ENCODE measurements at places on chromosomes 5 and 9. TPM values are rescaled to one million over a fixed set of nuclear protein-coding genes. Genes with fewer than 3 reads are reported as not detected.

The SPINK7 gene
- total RNA-seq = not detected

The SAPCD2 gene
- total RNA-seq = 20.8 TPM

The KCNIP1 gene
- not detected for total RNA-seq

The PCDHGB7 gene
- total RNA-seq = 0.95 TPM

The SLC34A3 gene
- not detected for total RNA-seq

The TMEM174 gene
- not detected for total RNA-seq

The IRX1 gene
- not detected for total RNA-seq

The TMEM252 gene
- total RNA-seq = not detected

The F12 gene
- 0.45 TPM for total RNA-seq

The CKMT2 gene
- not detected for total RNA-seq

The RNF14 gene
- 38.2 TPM for total RNA-seq

The RGP1 gene
- total RNA-seq = 17.9 TPM

The PPIC gene
- not detected for total RNA-seq

The PIP5K1B gene
- 0.24 TPM for total RNA-seq

The SUB1 gene
- 195 TPM for total RNA-seq

The OTP gene
- not detected for total RNA-seq

The CCDC69 gene
- 98.5 TPM for total RNA-seq

The SLC22A4 gene
- 2.5 TPM for total RNA-seq

The CCDC152 gene
- total RNA-seq = 9.3 TPM

The GOLM1 gene
- total RNA-seq = 3.6 TPM

The RAPGEF1 gene
- 109 TPM for total RNA-seq

The SIT1 gene
- 7.1 TPM for total RNA-seq

The ECPAS gene
- total RNA-seq = 97.6 TPM

The CYSRT1 gene
- 0.33 TPM for total RNA-seq

The SHROOM1 gene
- total RNA-seq = 8.0 TPM

The FOXI1 gene
- 0.25 TPM for total RNA-seq

The ADAMTSL2 gene
- not detected for total RNA-seq

The GZMA gene
- total RNA-seq = 522 TPM

The ECSCR gene
- total RNA-seq = not detected

The PDE4D gene
- total RNA-seq = 80.5 TPM

The CER1 gene
- total RNA-seq = not detected

The DAB2IP gene
- 0.53 TPM for total RNA-seq

The FREM1 gene
- total RNA-seq = not detected

The CPLANE1 gene
- total RNA-seq = 9.4 TPM
